ENCODE measurements at places on chromosomes 4 and X.

GRCh38 chr4:5989236-5990225 lies 28.7 kb downstream of the C4orf50 start:
- no peak for DNase-seq

- DNase-seq = no peak
Observed at GRCh38 chrX:15107367-15107988, 162.4 kb downstream of the ASB9 start.

GRCh38 chrX:119391279-119391678 lies 7.9 kb upstream of the SLC25A43 start:
- no peak for DNase-seq

DNA sequence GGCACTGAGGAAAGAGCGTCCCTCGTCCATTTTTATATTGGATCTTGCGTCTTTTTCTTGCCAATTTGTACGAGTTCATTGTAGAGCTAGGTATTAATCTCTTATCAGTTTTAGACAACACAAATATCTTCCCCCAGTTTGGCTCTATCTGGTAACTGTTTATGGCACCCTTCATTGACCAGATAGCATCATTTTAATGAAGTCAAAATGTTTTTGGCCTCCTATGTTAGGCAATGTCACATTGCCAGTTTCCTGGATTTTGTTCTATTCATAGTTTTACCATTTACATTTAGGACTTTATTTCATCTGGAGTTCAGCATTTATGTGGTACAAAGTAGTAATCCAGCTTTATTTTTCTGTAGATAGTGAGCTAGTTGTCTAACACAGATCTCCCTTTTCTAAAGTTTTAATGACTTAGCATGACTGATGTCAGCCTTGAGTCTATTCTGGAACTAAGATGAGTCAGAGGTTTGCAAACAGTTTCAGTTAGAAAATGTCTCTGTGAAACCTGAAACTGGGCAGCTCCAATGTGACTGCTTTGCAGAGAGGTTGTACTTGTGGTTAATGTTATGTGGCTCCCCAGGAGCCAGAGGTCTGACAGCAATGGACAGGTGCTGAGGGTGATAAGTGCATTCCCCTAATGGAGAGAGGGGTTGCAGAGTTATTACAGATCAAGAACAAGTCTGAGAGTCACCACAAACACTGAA lies 5.3 kb upstream of the STBD1 start:
- peak; percentile 55 for DNase-seq
